T-helper 1 cell (primary cell): ENCODE measurements at places on chromosomes 12 and 14.
A peak's percentile ranks its signal among the peaks of the same experiment; 100 is the strongest.

GRCh38 chr12:94309373-94309772 is 150.3 kb downstream of the CEP83 start:
- no peak for DNase-seq

GRCh38 chr12:113246478-113247122 is 25.3 kb downstream of the TPCN1 start:
- DNase-seq, result no peak

GRCh38 chr12:39835517-39836489 is 216.2 kb upstream of the ABCD2 start:
- no peak for DNase-seq

- DNase-seq, result no peak
These were observed 124.1 kb upstream of the RFLNA start for GRCh38 chr12:124170760-124171159.

GRCh38 chr14:49366416-49366815 is 219.8 kb downstream of the RPS29 start:
- no peak for DNase-seq

GRCh38 chr12:26195250-26195640 is at the start of gene SSPN:
SSPN (plus strand) TSS chr12:26195573; CDS start chr12:26195673, 100 bp downstream.
- no peak for DNase-seq

GRCh38 chr14:102095871-102096568 is 9.2 kb upstream of the HSP90AA1 start:
- DNase-seq, result no peak

DNA sequence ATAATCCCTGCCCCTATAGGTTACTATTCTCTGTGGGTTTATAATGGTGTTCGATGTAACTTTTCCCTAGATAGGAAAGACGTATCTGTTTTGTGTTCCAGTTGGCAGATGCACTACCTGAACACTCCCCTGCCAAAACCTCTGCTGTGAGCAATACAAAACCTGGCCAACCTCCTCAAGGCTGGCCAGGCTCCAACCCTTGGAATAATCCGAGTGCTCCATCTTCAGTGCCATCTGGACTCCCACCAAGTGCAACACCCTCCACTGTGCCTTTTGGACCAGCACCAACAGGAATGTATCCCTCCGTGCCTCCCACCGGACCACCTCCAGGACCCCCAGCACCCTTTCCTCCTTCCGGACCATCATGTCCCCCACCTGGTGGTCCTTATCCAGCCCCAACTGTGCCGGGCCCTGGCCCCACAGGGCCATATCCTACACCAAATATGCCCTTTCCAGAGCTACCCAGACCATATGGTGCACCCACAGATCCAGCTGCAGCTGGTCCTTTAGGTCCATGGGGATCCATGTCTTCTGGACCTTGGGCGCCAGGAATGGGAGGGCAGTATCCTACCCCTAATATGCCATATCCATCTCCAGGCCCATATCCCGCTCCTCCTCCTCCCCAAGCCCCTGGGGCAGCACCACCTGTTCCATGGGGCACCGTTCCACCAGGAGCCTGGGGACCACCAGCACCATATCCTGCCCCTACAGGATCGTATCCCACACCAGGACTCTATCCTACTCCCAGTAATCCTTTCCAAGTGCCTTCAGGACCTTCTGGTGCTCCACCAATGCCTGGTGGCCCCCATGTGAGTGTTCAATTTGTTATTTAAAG is 11.3 kb downstream of the MAPK1IP1L start:
- no peak for DNase-seq

GRCh38 chr14:92579244-92579936 is 65.8 kb downstream of the RIN3 start:
- no peak for DNase-seq

DNA sequence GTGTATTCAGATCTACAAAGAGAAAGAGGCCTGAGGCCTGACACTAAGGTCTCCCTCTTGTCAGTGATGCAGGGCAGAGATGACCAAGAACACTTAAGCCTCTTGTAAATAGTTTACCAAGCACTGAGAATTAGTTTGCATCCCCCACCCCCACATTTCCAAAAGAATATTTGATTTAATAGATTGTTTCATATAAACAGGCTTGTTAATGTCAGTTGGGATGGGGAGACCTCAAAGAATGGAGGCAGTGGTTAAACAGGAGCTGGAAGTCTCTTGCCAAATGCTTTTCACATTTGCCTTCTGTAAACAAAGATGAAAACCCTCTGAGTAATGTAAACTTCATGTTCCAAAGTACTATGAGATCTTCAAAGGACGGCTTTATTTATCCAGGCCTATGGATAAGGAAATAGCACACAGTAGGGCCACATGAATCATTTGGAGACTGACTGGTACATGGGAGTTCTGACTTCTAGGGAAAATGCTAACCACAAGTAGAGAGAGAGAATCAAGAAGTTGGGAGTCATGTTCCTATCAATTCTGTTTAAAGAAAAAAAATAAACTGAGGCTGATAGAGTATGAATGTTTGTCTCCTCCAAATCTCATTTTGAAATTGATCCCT is 234.7 kb downstream of the ANO2 start:
- DNase-seq, result no peak

DNA sequence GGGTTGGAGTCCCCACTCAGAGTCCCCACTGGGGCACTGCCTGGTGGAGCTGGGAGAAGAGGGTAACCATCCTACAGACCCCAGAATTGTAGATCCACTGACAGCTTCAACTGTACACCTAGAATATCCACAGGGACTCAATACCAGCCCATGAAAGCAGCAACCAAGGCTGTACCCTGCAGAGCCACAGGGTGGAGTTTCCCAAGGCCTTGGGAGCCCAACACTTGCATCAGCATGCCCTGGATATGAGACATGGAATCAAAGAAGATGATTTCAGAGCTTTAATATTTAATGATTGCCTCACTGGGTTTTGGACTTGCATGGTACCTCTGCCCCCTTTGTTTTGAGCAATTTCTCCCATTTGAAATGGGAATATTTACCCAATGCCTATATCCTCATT is 80.4 kb downstream of the RASSF9 start:
- DNase-seq, result no peak

- DNase-seq, result peak; percentile 35
These were observed 896 bp downstream of the EIF5 start for GRCh38 chr14:103334644-103335622.

- DNase-seq, result no peak
These were observed 100.4 kb upstream of the PLXNC1 start for GRCh38 chr12:94047781-94048567.

GRCh38 chr12:40829738-40830144 is 137.5 kb downstream of the CNTN1 start:
- no peak for DNase-seq

DNA sequence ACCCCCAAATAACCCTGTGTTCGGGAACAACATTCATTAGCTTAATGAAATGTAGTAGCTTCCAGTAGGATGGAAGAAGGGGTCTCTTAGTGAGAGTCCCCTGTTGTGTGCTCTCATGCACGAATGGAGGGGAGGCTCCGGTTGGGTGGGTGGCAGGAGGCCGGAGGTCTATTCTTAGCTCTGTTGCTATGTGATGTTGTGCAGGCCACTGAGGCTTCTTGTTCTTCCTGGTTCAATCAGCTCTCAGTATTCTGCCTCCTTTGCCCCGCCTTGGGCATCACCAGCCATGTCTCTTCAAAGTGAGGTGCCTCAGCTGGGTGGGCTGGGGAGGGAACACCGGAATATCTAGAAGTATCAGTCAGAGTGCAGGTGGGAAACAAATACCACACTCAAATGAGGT is 50.8 kb downstream of the KCNA1 start:
- DNase-seq, result no peak

- DNase-seq, result no peak
These were observed 335.0 kb downstream of the PCNX1 start for GRCh38 chr14:71242237-71242748.

DNA sequence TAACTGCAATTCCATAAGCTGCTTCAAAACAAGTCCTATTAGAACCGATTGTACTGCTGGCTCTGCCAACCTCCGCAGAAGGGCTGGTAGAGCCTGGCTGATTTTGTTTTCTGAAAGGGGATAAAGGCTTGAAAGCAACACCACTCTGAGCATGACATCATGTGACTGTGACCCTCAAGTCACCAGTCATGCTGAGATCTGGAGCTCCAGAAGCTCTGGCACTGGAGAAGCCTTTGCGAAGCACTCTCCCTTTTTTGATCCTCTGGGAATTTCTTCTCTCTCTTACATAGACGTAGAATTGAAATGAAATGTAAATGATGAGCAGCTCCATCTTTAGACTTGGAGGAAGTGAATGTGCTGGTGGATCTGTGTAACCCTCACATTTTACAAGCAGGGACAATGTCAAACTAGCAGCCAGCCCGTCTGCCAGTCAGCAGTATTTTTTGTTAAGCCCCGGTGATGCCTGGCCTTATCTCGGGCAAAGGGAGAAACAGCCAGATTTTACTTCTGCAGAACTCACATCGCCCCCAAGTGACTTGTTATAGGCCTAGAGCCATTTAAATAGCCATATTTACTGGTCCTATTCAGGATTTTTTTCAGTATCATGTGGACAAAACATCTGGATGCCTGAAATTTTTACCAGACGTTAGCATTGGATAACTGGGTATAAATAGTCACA is 112.1 kb upstream of the NPAS3 start:
- no peak for DNase-seq
